ENCODE measurements at places on chromosomes 1 and 21.

DNA sequence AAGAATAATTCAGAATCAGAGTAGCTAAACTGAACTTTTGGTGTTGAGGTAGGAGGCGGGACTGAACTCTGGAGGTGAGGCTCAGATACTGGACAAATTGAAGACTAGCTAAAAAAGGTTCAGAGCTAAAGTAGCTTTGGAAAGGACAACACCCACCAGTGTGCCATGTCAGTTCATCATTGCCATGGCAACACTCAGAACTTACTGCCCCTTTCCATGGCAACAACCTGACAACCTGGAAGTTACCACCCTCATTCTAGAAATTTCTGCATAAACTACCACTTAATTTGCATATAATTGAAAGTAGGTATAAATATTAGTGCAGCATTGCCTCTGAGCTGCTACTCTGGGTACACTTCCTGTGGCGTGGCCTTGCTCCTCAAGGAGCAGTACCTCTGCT lies 30.3 kb upstream of the POGK start:
- DNase-seq = no peak

DNA sequence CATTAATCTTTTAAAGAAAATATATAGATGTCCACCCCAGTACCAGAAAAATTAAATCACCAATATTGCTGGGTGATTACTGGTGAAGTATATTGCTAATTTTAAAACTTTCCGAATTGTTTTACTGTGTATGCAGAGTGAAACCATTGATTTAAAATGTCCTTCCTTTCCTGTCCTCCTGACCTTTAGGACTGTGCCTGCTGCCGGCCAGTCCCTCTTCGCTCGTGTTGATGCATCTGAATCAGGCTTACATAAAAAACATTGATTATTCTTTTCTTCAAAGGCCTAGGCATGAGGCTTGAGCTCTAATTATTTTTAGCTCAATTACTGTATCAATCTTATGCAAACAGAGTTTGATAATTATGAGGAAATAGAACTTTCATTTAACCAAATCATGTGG lies 1128.1 kb downstream of the BRINP3 start:
- DNase-seq = no peak

GRCh38 chr1:205339717-205340116 lies 17.0 kb downstream of the KLHDC8A start:
- DNase-seq = no peak

DNA sequence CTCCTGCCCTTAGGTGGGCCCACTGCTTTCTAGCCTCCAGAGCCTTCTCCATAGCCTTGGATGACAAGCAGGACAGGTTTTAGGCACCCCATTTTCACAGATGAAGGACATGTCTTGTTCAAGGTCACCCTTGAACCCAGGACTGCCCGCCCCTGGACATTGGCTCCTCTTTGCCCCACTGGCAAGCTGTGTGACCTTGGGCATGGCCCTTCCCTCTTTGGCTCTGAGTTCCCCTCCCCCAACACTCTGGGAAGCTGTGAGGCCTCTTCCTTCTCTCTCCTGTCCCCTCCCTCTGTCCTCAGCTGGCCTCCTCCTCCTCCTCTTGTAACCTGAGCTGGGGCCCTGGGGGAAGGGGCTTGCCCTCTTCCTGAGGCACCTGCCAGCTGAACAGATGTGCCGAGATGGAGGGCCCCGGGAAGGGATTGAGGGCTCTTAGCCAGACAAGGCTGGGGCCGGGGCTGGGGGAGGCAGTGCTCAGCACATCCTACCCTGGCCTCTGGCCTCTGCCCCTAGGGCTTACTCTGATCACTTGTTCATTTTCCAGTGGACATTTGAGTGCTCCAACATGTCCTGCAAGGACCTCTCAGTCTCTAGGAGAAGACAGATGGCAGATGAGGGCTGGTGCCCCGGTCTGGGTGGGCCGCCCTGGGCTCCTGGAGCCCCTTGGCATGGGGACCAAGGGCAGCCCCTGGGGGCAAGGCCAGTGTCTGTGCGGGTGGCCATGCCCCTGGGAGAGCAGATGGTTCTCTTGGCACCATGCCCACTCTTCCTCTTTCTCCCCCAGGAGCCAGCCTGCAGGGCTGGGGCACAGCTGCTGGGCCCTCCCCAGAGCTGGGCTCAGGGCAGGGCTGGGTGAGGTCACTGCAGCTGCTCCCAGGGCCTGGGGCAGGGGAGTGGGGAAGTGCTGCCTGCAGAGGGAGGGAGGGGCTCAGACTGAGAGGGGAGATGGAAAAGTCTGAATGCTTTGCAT lies 10.7 kb downstream of the FOXO6 start:
- no peak for DNase-seq

- no peak for DNase-seq
Observed at GRCh38 chr1:94413311-94413710, 4.9 kb upstream of the ABCD3 start.

DNA sequence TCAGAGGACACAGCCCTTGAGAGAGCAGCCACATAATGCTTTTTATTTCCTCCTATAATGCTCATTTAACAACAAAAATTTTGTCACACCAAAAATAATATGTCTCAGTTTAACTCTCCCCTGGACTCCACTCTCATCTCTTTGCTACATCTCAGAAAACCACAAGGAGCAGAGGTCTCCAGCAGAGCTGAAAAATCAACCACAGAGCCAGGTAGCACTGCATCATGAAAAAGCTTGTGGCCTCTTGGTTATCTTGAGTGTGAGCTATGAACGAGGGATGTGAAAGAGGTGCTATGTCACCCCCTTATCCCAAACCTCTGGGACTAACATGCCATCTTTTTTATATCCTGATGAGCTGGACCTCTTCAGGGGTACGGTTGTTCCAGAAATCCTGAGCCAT lies 44.4 kb downstream of the KCNH1 start:
- no peak for DNase-seq

- DNase-seq = no peak
Observed at GRCh38 chr1:184838504-184838951, 83.9 kb upstream of the EDEM3 start.

DNA sequence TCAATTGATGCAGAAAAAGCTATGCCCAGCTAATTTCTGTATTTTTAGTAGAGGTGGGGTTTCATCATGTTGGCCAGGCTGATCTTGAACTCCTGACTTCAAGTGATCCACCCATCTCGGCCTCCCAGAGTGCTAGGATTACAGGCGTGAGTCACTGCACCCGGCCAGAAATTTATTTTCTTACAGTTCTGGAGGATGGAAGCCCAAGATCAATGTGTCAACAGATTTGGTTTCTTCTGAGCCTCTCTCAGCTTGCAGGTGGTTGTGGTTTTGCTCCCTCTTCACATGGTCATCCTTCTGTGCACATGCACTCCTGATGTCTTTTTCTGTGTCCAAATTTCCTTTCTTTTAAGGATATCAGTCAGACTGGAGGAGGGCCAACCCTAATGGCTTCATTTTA lies 35.6 kb downstream of the SHCBP1L start:
- no peak for DNase-seq

- no peak for DNase-seq
Observed at GRCh38 chr1:37362594-37363385, 111.6 kb upstream of the ZC3H12A start.

- DNase-seq = no peak
Observed at GRCh38 chr1:21287905-21288514, 2.3 kb downstream of the ECE1 start.

DNA sequence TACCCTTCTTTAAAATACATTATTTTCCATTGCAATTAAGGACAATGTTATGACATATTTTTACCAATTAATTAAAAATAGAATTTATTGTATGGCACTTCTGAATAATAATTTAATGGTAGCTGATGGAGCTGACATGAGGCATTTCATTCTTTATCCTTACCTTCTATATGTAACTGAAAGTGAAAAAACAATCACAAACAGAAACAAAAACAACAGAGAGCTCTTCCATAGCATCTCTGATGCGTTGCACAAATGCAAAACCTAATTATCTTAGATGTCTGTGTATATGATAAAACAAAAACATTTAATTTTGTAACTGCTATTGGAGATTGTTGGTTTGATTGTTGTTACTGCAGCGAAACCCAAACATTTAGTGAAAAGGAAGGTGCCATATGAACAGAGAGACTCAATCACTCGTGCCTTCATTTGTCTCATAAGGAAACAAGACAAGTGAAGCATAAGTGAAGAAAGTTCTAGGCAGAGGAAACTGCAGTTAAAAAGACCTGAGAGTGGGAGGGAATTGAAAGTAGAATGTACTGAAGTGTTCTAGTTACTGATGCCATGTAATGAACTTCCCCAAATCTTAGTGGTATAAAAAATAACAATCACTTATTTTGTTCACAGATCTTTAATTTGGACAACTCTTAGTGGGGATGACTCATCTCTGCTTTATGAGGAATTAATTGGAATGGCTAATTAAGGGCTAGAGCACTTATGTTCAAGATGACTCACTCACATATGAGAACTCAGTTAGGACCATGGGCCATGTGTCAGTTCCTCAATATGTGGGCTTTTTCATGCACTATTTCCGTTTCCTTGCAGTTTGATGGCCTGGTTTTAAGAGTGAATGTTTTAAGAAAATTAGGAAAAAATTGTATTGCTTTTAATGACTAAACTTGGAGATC lies 245.0 kb upstream of the OLFM3 start:
- no peak for DNase-seq

DNA sequence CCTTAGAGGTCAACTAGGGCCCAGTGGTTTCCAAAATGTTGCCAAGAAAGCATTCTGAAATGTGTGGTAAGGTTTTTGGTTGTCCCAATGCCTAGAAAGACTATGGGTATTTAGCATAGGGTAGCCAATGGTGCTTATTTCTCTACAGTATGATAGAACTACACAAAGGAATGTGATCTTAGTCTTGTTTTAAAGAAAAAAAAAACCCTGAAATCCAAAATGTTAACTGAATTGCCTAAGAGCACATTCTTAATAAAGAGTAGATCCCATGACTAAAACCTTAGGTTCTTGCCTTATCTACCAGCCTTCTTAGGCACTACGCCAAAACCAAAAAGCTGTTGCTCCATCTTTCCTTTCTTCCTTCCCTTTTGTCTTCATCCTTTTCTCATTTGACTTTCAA lies 428.2 kb downstream of the MRPL39 start:
- no peak for DNase-seq

- no peak for DNase-seq
Observed at GRCh38 chr1:22826604-22827580, 116.3 kb downstream of the EPHB2 start.

- no peak for DNase-seq
Observed at GRCh38 chr1:25140073-25140797, 92.1 kb downstream of the SYF2 start.

DNA sequence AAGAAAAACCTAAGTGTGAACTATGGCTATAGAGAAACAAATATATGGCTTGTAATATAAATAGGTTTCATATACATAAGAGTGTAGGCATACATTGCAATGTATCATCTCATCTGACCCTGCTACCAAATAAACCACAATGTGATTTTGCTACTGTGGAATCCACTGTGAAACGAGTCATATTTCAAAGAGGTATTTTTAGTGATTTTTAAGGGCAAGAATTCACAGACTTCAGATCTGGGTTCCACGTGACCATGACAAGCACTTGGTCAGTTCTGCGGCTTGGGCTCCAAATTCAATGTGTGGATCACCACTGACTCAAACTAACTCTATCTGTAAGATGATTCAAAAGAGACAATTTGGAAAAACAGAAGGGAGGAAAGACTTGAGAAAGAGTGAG lies 147.0 kb upstream of the ERG start:
- DNase-seq = no peak

DNA sequence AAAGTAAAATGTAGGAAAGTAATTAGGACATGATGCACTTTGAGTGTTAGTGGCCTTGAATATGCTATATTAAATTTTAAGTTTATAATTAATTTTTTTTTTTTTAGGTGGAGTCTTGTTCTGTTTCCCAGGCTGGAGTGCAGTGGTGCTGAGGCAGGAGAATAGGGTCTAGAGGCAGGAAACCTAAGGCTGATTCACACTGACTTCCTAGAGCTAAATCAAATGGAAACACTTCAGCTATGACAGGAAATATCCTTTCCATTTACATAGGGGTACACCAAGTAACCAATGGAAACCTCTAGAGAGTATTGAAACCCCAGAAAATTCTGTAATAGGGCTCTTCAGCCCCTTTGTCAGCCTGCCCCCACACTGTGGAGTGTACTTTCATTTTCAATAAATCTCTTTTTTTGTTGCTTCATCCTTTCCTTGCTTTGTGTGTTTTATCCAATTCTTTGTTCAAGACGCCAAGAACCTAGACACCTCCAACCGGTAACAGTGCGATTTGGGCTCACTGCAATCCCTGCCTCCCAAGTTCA lies 17.9 kb upstream of the THRAP3 start:
- DNase-seq = no peak

DNA sequence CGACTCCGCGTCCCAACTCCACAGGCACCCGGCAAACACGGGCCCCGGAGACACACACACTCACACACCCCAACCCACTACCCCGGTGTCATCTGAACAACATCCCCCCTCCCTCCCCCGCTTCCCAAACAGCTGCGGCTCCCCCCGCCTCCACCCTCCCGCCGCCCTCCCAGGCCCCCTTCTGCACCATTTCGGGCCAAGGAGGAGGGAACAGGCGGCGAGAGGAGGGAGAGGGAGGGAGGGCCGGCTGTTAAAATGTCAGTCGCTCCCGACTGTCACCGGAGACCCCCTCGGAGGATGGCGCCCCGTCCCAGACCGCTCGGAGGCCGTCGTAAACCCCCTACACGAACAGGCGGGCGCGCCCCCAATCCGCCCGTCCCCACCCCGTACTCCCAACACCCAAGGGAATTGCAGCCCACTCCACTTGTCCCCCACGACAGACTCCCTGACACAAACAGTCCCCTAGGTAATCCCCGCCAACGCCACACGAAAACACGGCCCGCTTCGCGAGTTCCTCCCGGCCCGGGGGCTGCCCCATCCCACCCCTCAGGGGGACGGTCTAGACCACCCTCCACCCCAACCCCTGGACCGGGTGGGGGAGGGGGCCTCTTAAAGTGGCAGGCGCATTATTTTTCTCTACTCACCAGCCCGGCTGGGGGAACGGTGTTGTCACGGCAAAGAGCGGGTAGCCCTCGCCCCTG lies 583 bp downstream of the MEF2D start:
- DNase-seq = no peak

DNA sequence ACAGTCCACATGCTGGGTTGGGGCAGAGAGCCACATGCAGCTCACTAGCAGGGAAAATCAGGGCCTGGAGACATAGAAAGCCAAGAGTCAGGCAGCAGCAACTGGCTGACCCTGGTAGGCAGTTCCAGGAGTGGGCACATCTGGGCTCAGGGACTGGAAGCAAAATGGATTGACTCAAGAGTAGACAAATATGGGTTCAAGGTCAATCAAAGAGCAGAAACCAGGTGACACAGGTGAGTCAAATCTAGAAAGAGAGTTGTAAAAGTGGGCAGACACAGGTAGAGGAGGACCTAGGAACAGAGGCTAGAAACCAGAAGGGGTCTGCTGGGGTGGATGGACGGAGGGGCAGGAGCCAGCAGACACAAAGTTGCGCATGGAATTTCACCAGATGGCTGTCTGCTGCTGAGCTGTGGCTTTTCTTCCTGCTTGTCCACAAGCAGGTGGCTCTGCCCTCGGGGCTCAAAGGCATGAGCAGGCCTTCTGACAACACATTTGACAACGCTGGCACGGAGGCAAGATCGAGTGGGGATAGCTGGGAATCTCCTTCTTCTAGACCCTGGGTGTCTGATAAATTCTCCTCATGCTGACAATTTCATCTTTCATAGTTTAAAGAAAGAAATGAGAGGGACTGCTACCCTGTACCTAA lies 40.8 kb upstream of the IGSF3 start:
- no peak for DNase-seq

- no peak for DNase-seq
Observed at GRCh38 chr1:180272395-180272794, 42.3 kb downstream of the LHX4 start.

Data from NCI-H1930 (cell line).